ENCODE measurements at places on chromosomes 4 and X.

- DNase-seq = no peak
These were observed 69.3 kb upstream of the ANXA3 start for GRCh38 chr4:78482281-78482680.

GRCh38 chrX:127313635-127314034, 494.1 kb downstream of the PRR32 start:
- no peak for DNase-seq

DNA sequence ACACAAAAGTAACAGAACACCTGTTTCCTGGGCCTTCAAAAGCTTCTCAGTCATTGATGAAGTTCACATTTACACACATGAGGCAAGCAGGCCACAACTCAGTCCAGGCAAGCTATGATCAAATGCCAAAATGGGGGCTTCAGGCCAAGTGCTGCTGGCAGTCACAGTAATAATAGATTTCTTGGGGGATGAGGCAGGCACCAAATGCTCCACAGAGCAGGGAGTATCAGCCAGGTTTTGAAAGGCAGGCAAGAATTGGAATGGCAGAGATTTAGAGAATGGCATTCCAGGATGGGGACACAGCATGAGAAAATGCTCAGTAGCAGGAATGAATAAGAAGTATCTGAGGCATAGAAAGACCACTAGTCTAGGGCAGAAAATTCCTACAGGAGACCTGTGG, 52.8 kb downstream of the GRIA3 start:
- DNase-seq = no peak

- DNase-seq = no peak
These were observed 7.4 kb downstream of the DCAF8L2 start for GRCh38 chrX:27597508-27597907.

GRCh38 chrX:9913146-9913433, 54.1 kb upstream of the CLDN34 start:
- no peak for DNase-seq

DNA sequence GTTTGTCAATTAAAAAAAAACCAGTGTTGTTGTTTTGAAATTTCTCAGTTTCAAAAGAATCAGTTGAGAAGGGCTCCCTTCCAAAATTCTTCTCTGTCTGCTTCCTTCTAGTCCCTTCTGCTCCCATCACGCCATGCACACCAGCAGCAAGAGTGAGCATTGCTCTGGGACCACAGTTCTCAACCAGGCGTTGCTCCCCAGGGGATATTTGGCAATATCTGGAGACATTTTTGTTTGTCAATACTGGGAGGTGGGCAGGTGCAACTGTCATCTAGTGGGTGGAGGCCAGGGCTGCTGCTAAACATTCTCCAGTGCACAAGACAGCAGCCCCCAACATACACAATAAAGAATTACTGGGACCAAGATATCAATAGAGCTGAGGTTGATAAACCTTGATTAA, 74.8 kb upstream of the EGFL6 start:
- no peak for DNase-seq

DNA sequence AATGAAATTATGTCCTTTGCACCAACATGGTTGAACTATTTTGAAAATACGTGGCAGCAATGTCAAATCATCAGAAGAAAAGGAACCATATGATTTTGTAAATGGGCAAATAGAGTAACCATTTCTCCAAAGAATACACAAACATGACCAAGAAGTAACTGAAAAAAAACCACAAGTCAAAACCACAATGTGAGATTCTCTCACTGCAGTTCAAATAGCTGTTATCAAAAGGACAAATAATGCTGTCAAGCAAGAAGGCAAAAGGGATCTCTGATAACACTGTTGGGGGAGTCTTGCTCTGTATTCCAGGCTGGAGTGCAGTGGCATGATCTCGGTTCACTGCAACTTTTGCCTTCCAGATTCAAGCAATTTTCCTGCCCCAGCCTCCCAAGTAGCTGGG, 280.8 kb upstream of the ZCCHC13 start:
- DNase-seq = no peak

GRCh38 chr4:48269861-48270522, 354 bp upstream of the TEC start:
- DNase-seq = peak; percentile 90

GRCh38 chr4:138796761-138797160, 218.8 kb upstream of the NOCT start:
- no peak for DNase-seq

DNA sequence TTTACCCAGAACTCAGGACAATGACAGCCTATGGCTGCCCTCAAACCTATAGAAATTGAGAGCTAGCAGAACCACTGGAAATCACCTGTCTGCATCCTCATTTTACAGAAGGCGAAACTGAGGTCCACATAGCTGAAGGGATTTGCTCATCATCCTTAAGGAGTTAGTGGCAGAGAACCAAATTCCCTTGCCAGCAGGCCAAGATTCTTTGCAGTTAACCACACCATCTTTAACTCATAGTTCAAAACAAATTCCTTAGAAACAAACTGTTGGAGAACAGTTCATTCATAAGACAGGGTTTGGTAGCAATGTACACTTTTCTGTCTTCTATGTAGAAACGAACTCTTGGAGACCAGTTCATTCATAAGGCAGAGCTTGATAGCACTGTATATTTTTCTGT, 37.9 kb upstream of the RAP2C start:
- no peak for DNase-seq

DNA sequence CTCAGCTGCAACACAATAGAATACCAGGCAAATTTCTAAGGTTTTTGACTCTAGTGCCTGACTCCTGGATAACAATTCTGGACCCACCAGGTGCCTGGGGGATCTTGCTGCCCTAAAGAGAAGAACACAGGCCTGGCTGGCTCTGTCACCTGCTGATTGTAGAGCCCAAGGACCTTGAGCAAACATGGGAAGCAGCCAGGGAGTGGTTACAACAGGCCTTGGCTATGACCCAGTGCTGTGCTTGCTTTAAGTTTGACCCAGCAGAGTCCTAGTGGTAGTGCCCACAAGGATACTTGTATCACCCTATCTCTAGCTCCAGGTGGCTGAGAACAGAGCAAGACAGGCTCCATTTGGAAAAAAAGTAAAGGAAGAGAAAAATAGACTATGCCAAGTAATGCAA, 176.8 kb upstream of the DCAF12L2 start:
- no peak for DNase-seq

- DNase-seq = no peak
These were observed 7.4 kb downstream of the DMP1 start for GRCh38 chr4:87657525-87657924.

DNA sequence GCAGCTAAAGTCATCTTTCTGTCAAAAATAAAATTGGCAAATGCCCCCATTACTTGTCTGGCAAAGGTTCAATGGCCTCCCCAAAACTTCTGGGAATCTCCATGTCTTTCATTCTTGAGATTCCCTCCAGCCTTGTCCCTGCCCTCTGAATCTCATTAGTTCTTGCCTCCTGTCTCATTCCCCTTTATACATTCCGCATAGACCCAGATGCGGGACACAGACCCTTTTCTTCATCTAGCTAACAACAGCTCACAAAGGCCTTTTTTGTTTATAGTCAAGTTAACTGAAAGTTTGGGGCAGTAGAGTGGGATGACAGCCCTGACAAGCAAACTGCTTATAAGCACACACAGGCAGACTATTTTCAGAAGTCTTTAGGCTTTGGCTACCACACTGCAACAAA, 306.1 kb upstream of the FAM241A start:
- DNase-seq = no peak

- DNase-seq = no peak
These were observed 31.2 kb upstream of the TSPAN5 start for GRCh38 chr4:98689507-98690174.

DNA sequence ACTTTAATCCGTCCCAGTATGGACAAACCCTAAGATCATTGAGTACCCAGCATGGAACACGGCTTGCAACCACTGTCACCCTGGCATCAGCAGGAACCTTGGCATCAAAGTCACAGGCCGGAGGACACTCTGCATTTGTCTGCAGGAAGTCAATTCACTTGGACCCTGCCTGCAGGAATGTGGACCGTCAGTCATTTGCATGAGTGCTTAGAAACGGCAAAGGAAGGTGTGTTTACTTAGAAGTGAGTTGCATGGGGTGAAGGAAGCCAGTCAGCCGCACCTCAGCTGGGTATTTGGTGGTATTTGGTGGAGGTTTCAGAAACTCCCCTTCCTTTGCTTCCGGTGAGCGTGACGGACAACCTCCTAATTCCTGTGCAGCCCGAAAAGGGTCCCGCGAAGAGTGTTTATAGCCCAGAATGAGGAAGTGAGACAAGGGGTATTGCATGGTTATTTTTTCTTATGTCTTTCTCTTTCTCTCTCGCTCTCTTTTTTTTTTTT, 15.5 kb downstream of the P2RY8 start:
- DNase-seq = peak; percentile 57

GRCh38 chrX:93422693-93423092, 250.7 kb downstream of the NAP1L3 start:
- DNase-seq = no peak

- no peak for DNase-seq
These were observed 87.4 kb upstream of the KCTD8 start for GRCh38 chr4:44535981-44536380.

DNA sequence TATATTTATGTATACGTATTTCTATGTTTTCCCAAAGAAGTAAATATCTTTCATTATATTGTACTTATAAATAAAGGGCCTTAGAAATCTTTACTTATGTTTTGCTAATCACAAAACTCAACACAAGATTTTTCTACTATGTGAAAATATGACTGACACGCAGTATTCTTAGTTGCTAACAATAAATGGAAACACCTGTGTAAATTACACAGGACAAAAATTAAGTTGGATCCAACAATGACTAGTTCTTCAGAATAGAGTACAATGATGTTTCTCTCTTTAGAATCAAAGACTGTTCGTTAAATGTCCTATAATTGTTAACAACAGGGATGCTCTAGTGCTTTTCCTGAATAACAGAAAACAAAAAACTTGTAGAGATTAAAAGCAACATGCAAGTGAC, 96.1 kb downstream of the PPP3CA start:
- no peak for DNase-seq

DNA sequence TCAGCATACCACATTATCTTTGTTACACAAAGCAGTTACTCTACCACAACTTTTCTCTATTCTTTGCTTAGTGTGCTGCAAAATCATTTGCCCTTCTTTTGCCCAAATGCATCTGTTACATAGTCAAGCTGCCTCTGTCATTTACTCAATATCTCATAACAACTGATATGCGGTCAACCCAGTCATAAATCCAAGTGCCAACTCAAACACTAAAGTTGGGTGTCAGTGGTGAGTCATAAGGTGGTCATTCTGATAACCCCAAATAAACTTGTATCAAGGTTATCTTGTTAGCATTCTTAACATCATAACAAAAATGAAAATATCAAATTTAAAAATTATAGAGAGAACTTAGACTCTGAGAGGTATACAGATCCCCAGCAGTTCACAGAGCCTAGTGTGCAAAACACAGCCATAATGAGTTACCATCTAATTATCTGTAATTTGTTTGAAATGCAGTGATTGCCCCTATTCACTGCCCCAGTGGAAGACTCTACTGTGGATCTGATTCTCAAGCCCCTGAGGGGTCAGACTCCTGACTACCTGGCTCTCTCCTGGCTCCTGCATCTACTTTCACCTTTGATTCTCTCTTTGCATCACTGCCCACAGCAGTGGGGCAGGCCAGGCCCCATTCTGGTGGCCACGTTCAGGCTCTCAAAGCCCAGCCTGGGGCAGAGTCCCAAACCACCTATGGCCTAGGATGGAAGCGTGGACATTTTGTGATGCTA, 29.2 kb downstream of the TBC1D9 start:
- DNase-seq = no peak

- no peak for DNase-seq
These were observed 44.5 kb downstream of the SLC2A9 start for GRCh38 chr4:9976781-9977180.

DNA sequence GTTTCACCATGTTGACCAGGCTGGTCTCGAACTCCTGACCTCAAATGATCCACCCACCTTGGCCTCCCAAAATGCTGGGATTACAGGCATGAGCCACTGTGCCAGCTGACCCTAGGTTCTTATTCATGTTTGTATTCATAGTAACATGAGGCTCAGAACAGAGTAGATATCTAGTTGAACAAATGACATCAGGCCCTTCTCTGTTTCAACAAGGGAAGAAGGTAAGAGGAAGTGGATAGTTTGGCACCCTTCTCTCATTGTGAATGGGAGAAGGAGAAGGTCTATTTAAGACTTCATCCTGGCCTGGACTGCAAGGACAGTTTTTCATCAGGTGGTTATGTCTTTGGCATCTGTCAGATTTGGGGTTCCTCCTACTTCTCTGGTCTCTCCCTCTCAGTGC, 13.8 kb downstream of the GJB1 start:
- no peak for DNase-seq

DNA sequence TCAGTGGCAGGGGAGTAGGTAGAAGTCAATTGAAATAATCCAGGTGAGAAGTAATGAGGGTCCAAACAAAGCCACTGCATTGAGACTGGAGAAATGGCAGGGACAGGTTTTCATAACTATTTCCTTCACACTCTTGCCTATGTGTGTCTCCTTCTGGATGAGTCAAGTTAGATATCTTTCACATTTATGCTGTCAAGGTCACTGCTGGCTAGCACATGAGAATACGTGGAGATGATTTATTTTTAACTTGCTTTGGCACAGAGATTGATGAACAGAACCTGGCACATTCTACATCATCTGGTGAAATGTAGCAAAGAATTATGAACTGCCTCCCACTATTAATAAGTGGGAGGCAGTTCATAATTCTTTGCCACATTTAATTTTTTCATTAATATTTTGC, 66.7 kb upstream of the BOD1L1 start:
- no peak for DNase-seq

DNA sequence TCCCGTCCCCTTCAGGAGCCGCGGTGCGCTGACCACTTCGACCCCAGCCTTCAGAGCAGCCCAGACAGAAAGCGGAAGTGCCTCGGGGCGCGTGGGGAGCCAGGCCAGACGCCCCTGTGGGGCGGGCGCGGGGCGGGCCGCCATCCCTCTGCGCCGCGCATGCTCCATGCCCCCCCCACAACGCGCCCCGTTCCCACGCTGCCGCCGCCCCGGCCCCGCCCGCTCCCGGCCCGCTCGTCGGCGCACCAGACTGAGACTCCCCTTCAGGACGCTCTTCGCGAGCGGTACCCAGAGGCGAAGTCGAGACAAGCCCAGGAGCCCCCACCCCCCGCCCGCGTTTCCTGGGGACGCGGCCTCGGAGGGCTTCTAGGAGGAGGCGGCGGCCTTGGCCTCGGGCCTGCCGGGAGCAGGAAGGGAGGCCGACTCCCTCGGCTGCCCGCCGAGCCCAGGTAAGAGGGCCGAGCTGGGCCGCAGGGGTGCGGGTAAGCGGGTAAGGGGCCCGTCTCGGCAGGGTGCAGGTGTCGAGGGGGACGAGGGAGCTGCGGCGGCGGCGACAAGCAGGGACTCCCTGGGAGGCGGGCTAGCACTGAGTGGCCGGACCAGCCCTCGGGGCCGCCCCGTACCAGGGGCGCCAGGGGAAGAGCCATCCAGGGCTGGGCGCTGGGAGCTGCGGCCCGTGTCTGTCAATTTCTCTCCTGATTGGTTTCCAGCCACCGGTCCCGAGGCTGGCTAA, at the start of gene ZFP92:
Gene ZFP92, plus strand, starts transcription at position 218 of the 733 bp plus-strand sequence. CDS start 6,851 bp downstream, outside the sequence.
- peak; percentile 3 for DNase-seq

- DNase-seq = no peak
These were observed 274.6 kb downstream of the NAF1 start for GRCh38 chr4:162891788-162892707.
